ENCODE measurements at places on chromosomes 13 and 19.

GRCh38 chr19:17021793-17022590, 4.6 kb downstream of the CPAMD8 start:
- DNase-seq = no peak

DNA sequence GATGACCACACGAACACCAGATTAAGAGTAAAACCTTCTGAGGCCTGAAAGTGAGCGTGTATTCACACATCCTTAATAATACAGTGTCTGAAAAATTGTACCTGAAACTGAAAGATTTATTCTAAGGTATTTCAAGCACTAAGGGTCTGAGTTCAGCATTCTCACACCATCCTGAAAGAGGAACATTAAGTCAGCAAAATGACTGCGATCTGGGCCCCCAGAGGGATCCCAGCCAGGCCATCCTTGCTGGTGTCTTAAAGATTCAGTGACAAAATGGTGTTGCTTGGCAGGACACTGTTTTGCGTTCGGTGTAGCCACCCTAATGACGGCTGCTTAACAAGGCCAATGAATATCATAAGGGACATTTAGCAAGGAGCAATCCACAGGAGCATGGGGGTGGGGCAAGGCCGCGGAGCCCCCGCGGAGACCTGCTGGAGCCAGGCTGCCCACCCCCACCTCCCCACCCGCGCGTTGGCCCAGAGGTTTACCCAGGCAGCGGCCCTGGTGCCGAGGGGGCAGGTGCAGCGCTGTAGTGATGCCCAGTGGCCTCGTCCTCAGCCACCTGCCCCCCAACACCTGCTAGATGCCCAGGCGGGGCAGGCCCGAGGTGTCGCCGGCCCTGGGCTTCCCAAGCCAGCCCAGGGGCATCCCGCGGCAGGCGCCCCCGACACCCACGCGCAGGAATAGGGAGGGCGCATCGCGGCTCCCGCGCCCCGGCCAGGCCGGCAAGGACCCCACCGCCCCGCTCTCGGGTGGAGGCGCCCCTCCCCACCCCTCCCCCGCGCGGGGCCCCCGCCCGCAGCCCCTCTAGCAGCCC, 742 bp downstream of the NALCN start:
- no peak for DNase-seq

DNA sequence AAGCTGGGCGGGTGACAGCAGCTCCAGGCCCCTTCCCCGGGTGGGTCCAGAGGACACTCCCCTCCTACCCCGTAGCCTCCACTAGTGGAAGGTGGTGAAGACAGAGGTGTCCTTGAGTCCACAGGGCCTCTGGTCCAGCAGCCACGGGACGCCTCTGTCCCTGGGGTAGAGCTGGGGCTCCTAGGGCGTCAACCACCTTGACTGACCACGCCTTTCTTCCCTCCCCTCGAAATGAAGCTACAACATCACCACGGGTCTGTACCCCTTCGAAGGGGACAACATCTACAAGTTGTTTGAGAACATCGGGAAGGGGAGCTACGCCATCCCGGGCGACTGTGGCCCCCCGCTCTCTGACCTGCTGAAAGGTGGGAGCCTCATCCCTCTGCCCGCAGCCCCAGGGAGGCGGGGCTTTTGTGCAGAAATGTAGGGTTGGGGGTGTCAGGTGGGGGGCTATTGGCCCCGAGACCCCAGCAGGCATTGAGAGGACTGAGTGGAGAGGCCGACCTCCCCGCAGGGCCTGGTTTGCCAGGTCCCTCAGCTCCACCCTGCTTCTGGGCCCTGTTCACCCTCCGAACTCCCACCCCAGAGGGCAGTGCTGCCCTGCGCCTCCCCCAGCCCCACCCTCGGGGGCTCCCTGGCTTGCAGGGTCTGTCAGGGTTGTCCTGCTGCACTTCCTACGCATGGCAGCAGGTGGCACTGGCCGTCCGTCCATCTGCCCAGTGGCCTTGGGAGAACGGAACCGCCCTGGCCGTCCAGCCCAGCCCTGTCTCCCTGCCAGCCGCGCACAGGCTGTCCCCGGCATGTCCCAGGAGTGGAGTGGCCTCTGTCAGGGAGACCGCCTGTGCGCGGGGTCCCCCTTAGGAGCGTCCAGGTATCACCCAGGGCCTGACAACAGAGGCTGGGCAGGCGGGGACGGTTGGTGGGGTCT, 15.7 kb downstream of the STK11 start:
- DNase-seq = peak; percentile 82

DNA sequence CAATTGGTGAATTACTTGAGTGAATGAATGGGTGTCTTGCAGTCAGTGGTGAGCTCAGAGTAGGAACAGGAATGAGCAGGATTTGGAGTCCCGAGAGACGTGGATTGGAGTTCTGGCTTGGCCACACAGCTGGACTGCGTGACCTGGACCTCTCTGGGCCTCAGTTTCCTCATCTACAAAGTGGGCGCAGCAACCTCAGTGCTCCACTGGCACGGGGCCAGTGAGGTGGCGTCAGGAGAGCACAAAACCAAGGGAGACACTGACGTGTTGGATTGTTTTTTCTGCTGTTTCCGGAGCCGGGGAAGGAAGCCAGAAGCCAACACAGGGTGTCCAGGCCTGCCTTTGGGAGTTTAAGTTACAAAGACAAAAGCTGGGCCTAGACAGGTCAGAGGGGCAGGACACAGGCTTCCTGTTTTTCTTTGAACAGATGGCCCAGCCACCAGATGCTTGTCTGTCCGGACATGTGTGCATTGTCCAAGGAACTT, 6.5 kb upstream of the DOCK6 start:
- no peak for DNase-seq

DNA sequence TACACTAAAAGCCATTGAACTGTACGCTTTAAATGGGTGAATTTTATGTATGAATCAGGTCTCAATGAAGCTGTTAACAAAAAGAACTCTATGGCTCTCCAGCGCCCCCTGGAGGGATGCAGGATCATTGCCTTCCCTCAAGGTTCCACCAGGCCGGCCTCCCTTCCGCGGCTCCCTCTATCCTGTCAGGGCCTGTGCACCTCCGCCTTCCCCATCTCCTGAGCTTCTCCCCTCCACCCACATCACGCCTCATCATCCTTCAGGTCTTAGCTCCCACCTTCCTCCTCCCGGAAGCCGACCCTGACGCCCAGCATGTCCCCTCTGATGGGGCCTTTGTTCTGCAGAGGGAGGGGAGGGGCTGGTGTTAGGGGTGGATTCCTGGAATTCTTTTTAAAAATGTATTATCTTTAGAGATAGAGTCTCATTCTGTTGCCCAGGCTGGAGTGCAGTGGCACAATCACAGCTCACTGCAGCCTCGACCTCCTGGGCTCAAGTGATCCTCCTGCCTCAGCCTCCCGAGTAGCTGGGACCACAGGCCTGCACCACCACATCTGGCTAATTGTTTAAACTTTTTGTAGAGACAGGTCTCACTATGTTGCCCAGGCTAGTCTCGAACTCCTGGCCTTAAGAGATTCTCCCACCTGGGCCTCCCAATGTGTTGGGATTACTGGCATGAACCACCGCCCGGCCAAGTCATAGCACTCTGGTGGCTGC, 27.7 kb downstream of the MEIS3 start:
- DNase-seq = peak; percentile 98

DNA sequence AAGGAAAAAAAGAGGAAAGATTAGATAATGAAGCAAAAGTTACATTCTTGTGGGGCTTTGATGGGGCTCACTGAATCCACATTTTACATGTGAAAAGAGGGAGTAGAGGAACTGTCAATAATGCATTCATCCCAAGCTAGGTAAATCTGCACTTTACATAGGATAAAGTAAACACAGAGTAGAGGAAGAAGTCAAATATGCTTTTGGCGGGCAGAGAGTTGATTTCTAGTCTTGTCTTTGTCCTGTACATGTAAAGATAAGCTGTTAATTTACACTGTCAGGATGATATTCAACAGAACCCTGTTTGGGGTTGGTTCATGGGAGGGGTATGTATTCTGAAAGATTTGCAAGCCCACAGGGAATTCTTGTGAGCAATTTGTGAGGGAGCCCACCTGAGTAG, 18.0 kb upstream of the TNFRSF19 start:
- no peak for DNase-seq

GRCh38 chr19:55067869-55068268, 4.9 kb upstream of the RDH13 start:
- DNase-seq = no peak

DNA sequence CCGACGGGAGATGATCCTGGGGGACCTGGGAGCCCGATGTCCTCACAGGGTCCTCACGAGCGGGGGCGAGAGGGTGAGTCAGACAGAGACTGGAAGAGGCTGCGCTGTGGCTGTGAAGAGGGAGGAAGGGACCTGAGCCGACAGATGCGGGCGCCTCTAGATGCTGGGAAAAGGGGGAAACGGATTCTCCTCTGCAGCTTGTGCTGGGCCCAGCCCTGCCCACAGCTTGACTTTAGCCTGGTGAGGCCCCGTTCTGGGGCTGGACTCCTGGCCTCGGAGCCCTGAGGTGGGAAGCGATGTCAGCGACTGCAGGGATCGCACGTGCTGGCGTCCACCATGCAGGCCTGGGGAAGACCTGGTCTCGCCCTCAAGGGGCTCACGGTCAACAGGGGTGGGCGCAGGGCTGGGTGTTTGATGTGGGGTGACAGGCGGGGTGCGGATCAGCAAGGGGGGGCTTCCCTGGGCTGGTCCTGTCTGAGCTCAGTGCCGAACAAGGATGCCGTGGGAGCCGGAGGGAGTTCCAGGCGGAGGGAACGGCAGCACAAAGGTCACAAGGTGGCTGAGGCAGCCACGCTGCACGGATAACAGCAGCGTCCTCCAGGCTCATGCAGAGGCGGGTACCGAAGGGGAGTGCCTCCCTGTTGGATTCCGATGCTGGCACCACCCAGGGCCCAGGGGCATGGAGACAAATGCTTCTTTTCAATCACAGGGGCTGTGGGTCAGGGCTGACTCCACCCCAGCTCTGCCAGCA, 31.8 kb downstream of the PIP5K1C start:
- no peak for DNase-seq

- peak; percentile 97 for DNase-seq
Measured at GRCh38 chr19:19540715-19541515, 2.9 kb downstream of the CILP2 start.

- no peak for DNase-seq
Measured at GRCh38 chr13:42035905-42036521, 12.4 kb upstream of the DGKH start.

DNA sequence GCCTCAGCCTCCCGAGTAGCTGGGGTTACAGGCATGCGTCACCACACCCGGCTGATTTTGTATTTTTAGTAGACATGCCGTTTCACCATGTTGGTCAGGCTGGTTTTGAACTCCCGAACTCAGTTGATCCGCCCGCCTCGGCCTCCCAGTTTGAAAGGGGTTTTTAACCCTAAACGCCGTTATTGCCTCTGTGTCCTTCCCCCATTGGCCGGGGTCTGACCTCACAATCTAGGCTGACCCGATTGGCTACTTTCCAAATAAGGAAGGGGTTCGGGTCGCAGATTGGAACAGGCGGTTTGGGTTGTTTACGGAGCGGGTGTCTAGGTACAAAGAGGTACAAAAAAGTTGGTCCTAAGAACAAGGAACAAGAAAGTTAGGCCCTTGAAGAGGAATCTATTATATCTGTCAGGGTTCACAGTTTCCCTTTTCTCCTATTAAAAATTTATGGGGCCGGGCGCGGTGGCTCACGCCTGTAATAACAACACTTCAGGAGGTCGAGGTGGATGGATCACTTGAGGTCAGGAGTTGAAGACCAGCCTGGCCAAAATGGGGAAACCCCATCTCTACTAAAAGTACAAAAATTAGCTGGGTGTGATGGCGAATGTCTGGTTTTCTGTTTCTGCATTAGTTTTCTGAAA, 1.0 kb downstream of the ZNF253 start:
- peak; percentile 92 for DNase-seq

DNA sequence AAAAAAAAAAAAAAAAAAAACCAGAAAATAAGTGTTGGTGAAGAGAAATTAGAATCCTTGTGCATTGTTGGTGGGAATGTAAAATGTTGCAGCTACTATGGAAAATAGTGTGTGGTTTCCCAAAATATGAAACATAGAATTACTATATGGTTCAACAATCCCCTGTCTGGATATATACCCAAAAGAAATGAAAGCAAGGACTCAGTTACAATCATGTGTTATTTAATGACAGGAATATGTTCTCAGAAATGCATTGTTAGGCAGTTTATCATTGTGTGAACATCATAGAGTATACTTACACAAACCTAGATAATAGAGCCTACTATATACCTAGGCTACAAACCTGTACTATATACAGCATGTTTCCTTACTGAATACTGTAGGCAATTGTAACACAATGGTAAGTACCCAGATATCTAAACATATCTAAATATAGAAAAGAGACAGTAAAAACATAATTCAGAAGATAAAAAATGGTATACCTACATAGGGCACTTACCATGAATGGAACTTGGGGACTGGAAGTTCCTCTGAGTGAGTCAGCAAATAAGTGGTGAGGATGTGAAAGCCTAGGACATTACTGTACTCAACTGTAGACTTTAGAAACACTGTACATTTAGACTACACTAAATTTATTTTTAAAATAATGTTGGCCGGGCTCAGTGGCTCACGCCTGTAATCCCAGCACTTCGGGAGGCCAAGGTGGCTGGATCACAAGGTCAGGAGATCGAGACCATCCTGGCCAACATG, 25.7 kb upstream of the SLC7A1 start:
- no peak for DNase-seq

- peak; percentile 63 for DNase-seq
Measured at GRCh38 chr13:57787058-57787791, 155.7 kb downstream of the PCDH17 start.

GRCh38 chr19:11325544-11325943, 13.9 kb downstream of the RAB3D start:
- no peak for DNase-seq

DNA sequence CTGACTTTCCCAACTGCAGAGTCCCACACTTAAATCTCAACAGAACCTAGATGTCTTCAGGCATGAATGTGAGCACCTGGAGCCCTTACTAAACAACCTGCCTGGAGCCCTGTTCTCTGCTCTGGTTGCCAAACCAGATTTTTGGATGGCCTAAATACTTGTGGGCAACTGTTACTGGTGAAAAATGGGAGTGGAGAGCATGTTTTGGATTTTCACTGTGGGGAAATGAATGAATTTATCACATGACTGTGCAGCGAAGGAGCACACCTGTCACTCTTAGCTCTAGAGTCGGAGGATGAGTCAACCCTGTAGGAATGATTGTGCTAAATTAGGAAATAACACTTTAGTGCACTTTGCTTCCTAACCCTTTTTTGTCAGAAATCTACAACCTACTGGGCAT, 30.3 kb downstream of the SHISA2 start:
- no peak for DNase-seq

All from endodermal cell (in vitro differentiated cells).